ENCODE measurements at places on chromosomes 6 and 20.
A peak's percentile ranks its signal among the peaks of the same experiment; 100 is the strongest.

- DNase-seq = peak; percentile 14
Measured at GRCh38 chr6:120384671-120385070, 949.6 kb downstream of the TBC1D32 start.

- no peak for DNase-seq
Measured at GRCh38 chr6:106074146-106074545, 12.0 kb upstream of the PRDM1 start.

DNA sequence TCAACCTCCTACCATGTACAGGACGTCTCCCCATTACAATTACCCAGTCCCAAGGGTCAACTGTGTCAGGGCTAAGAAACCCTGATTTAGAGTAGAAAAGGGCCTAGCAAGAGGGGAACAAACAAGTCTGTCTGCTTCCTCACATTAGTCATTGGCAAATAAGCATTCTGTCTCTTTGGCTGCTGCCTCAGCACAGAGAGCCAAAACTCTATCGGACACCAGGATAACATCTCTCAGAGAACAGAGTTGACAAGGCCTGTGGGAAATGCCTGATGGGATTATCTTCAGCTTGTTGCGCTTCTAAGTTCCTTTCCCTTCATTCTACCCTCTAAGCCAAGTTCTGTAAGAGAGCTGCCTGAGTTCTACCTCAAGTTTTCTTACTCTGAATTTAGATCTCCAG lies 19.0 kb upstream of the VSX1 start:
- DNase-seq = no peak

DNA sequence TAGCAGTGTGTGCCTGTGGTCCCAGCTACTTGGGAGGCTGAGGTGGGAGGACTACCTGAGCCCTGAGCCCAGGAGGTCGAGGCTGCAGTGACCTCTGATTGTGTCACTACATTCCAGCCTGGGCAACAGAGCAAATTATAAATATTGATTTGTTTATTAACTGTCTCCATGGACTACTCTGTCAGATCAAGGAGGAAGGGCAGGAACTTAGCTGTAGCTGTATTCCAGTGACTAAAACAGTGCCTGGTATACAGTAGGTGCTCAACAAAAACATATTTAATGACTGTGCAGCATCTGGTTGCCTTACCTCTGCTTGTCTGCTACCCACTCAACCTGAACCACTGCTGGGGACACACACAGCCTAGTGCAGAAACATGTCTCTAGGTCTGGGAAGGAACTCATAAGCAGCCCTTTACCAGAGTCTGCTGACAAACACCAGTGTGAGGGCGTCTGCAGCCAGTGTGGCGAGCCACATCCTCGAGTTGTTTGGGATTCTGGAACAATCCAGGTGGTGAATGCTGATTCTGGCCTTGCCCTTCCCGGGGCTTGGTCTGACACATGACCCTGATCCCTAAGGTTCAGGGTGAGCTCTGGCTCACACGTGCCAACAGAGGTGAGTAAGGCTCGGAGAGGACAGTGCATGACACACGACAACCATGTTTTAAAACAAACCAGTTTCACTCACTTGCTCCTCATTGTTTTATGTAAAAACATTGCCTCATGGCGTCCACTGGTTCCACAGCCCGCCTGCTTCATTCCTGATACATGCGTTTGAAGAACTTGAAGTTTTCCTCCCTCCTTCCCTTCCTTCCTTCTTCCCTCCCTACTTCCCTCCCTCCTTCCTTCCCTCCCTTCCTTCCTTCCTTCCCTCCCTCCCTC lies 117.9 kb upstream of the ZNF217 start:
- DNase-seq = no peak

DNA sequence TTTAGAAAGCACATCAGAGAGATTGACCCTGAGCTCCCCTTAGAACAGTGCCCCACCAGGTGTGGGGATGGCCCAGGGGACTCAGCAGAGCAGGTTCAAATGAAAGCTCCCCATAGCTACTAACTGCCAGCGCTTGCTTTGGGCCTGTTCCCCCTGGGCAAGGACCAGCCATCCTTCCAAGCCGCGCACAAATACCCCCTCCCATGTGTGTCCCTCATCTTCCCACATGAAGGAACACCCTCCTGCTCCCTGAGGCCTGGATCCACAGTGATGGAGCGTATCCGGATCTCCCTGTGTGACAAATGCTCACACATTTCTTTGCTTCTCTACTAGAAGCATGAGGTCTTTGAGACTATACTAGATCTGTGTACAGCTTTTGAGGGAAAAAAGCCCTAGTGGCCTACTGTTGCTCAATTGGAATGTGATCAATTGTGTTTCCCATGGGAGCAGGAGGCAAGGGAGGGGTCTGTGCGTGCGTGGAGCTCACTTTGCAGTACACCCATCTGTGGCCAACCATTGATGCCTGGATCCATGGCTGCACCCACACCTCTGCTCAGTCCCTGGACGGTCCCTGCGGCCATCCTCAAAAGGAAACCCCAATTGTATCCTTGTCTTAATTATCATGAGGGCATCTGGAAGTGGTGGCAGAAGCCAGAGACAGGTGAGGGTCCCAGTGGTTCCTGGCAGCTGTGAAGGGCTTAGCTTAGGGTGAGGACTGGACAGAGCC lies 1.4 kb upstream of the RAET1G start:
- no peak for DNase-seq

DNA sequence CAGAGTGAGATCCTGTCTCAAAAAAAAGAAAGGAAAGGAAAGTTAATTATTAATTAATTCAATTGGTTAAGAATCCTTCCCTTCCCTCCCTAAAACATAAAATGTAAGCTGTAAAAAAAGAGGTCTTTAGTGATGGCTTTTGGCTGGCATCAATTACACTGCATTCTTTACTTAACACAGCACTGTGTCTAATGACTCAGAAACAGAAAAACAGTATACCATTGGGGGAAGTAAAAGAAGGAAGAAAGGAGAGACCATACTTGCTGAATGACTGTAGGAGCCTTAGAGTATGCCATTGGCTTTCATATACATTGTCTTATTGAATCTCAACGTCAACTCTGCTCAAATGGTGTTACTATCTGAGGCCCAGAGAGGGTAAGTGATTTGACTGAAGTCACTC lies 18.3 kb upstream of the CITED2 start:
- DNase-seq = no peak

DNA sequence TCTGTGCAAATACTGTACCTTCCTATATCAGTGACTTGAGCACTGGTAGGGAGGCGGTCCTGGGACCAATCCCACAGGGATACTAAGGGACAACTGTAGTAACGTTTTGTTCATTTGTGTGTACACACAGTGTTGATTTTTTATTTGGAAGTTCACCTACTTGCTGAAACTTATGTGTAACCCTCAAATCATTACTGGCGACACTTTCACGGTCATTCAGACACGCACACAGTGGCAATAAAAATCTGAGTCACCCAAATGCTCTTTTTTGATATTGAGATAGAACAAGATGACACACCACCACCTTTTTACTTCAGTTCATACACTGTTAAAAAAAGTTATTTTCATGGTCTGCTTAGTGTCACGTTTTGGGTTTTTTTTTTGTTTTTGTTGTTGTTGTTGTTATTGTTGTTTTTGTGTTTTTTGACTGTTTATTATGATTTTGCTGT lies 79.8 kb downstream of the QKI start:
- DNase-seq = peak; percentile 32

GRCh38 chr6:157711060-157711459 lies 112.0 kb upstream of the SNX9 start:
- no peak for DNase-seq

DNA sequence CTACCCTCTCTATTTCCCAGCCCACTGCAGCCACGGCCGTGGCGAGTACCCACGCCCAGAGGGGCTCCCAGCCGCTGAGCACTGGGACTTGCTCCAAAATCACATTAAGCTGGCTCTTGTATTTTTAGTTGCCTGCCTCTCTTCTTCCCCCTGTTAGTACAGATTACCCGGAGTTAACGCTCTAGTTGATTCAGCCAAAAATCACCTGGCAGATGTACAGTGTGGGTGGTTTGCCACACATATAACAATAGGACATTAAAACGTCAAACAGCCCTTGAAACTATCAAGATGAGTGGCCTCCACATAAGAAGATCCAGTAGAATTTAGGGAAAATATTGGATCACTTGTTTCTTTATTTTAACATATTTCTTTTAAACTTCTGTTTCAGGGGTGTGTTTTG lies 268.8 kb upstream of the PRDM1 start:
- no peak for DNase-seq

GRCh38 chr6:76612954-76613353 lies 540.5 kb upstream of the IMPG1 start:
- DNase-seq = no peak

- DNase-seq = no peak
Measured at GRCh38 chr6:137227871-137228302, 8.7 kb upstream of the IFNGR1 start.

DNA sequence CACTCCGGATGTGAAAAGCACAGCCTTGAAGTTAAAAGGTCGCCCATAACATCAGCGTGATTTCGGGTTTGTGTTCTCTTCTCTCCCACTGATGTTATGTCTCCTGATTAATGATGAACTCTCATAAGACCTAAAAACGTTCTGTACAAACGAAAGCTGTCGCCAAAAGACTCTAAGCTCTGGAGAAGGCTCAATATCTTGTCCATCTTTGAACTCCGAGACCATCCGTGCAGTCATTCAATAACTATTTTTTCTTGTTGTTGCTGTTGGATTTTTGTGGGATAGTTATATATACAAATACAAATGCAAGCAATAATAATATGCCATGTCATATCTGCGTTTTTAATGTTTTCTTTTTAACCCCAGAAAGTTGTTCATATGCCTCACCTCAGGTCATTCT lies 291.8 kb upstream of the MARCKS start:
- peak; percentile 46 for DNase-seq

- peak; percentile 34 for DNase-seq
Measured at GRCh38 chr6:42140756-42141602, 1.4 kb downstream of the C6orf132 start.

DNA sequence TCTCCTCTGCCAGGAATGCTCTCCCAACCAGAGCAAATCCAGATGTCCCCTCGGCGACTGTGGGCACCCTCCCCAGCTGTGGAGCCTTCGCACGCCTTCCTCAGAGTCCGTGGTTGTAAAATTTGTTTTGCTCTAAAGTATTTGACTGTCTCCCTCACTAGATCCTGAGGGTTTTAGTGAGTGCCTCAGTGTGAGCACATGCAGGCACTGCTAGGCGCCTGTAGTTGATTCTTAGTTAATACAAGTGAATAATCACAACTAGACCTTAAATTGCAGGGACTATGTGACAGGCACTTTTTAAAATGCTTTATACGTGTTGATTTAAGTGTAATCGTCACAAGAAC lies 680 bp upstream of the MTCH1 start:
- no peak for DNase-seq

DNA sequence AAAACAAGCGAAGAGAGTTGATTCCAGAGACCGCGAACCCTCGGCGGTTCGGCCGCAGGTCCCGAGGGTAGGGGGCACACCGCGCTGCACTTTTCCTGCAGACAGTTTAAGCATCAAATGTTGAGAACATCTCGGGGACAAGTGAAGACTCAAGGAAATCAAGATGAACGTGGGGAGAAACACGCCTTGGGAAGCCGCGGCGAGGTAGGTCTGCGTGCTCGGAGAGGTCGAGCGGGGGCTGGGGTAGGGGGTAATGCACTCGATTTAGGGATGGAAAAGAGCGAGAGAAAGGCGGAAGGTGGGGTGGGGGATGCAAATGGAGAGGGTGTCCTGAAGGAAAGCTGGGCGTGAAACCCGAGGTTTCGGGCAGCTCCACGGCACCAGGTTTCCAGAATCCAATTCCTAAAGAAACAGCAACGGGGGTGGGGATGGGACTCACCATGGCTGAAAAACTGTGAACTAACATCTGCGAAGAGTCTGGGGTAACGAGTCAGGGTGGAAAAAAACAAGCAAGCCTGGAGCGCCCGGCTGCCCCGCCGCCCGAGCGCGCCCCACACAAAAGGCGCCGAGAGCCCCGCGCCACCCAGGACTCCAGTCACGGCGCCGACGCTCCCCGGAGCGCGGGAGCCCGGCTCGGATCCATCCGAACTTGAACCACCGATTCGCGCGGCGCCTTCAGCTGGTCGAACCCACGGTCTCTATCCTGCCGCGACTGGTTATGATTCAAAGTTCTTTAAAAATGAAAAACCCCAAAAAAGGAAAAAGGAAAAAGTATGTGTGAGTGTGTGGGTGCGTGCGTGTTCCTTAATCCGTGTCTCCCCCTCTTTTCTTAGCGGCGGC lies 3.5 kb downstream of the TFAP2A start:
- no peak for DNase-seq

DNA sequence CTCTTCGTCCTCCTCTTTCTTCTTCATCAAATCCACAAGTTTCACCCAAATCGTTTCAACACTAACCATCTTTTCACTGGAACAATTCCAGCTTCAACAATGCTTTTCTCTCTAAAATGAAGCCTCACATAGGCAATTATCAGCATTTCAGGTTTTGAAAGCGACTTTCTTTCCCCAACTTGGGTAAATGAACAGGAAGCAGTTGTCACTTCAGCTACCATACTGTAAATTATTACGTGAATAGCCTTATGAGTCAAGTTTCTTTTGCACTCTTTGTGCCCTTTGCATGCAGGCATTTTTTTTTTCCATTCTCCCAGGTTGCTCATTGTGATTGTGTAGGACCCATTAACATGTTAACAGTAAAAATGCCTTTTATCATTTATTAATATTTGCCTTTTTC lies 121.7 kb upstream of the BTBD3 start:
- peak; percentile 70 for DNase-seq

DNA sequence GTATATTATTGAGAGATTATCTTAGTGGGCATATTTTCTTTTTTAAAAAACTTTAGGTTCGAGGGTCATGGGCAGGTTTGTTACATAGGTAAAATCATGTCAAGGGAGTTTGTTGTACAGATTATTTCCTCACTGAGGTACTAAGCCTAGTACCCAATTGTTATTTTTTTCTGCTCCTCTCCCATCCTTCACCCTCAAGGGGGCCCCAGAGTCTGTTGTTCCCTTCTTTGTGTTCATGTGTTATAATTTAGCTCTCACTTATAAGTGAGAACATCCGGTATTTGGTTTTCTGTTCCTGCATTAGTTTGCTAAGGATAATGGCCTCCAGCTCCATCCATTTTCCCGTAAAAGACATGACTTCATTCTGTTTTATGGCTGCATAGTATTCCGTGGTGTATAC lies 247.9 kb upstream of the RAB32 start:
- DNase-seq = no peak

DNA sequence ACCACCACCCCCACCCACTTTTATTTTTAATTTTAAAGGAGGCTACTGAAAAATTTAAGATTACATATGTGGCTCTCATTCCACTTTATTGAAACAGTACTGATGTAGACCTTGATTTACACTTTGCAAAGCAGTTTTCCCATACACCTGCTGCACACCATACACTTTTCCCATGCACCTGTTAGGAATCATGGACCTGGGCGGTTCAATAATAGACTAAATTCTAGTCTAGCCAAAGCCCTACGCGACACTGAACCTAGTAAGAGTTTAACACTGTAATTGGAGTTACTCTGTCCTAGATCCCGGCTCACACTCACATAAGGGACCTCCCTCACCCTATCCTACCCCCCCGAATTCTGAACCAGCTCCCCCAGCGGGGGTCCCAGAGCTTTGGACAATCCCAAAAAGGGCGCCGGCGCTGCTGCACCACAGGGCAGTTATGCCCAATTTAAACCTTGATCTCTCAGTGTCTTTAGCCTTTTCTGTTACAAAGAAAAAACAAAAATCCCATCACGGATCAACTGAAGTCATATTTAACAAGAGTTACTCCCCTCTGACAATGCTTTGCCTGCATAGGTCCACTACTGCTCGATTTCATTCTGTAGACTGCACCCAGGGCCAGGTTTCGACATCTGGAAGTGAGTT lies 2.4 kb upstream of the GCLC start:
- DNase-seq = no peak
